ENCODE measurements at places on chromosomes 3 and 15.

GRCh38 chr3:15342246-15342645 is 9.9 kb upstream of the SH3BP5 start:
- DNase-seq: no peak

DNA sequence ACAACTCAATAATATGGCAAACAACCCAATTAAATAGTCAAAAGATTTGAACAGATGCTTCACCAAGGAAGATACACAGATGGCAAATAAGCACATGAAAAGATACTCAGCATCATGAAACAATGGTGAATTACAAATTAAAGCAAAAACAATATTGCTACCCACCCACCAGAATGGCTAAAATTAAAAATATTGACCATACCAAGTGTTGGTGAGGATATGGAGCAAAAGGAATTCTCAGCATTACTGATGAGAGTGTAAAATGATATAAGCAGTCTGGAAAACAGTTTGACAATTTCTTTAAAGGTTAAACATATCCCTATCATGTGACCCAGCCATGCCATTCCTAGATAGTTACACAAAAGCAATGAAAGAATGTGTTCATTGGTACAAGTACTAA is 5.7 kb upstream of the PXYLP1 start:
- no peak for DNase-seq

DNA sequence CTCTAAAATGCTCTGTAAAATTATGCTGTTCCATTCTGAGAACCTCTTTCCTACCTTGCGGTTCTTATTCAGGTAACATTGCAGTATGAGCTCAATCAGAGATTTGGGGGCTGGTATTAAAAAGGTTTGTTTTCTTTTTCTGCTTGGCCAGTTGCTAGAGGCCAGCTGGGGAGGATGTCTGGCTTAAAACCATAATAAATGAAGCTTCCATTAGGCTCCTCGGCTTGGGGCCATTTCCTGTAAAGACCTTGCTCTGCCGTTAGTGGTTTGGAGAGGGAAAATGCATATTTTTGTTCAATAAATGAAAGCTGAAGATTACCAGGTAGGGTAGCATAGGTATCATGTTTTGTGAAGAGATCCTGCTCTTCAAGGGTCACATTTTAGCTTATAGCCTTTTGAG is 55.2 kb downstream of the MCTP2 start:
- no peak for DNase-seq

DNA sequence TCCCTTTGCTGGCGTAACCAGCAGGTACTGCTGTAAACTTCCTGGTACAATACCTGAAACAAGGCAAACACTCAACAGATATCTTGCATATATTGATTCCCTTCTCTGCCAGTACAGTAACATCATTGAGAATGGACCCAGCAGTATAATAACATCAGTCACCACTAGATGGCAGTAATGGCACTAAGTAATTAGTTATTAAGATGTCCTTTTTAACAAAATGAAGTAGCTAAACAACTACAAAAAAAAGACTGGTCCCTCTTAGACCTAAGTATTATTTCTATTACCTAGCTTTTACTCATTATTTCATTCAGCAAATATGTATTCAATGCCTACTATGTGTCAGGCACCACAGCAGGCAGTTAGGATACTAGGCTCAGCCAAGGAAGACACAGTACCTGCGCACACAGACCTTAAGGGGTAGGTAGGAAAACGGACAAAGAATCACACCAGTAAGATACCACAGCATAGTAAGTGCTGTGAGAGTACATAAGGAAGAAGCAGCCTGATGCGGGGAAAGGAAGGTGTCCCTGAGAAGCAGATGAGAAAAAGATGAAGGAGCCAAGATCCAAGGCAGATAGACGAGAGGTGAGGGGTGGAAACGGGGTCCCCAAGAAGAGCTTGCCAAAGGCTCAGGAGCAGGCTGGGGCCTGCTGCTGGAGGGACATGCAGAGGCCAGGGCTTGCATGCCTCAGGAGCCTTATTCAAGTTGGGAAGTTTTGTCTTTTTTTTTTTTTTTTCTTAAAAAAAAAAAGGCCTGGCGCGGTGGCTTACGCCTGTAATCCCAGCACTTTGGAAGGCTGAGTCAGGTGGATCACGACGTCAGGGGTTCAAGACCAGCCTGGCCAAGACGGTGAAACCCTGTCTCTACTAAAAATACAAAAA is 102.7 kb upstream of the CHD2 start:
- DNase-seq: peak; percentile 64

DNA sequence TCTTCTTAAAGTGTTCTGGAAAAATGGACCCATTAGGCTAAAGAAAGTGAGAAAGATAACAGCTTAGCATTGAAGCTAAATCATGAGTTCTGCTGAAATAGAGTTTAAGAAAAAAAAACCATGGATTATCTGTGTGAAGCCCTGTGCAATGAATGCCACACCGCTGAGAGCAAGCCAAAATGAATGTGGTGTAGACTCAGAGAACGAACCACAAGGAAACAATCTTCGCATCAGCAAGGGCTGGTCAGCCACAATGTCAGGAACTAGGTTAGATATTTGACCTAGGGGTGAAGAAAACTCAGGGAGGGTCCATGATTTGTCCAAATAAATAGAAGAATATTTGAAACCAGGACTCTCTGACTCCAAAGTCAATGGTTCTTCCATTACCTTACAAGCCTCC is 91.4 kb upstream of the MEX3B start:
- DNase-seq: no peak

DNA sequence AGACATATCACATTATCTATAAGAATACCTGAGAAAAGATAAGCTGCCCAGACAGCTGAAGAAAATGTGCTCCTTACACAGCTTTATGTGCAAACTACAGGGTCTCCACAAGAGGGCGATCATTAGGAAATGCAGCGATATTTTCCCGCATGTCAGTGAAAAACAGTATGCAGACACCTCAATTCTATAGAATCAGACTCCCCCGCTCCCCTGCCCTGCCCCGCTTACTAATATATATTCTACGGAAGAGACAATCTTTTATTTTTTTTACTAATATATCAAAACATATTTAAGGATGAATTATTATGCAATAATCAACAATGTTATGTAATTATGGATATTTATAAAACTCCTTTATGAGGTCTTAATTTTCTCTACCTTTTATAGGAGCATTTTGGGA is 681.3 kb downstream of the ROBO1 start:
- peak; percentile 42 for DNase-seq

- no peak for DNase-seq
Observed at GRCh38 chr3:186963636-186964035, 33.3 kb downstream of the ST6GAL1 start.

- DNase-seq: no peak
Observed at GRCh38 chr15:92595506-92596381, 59.8 kb downstream of the FAM174B start.

DNA sequence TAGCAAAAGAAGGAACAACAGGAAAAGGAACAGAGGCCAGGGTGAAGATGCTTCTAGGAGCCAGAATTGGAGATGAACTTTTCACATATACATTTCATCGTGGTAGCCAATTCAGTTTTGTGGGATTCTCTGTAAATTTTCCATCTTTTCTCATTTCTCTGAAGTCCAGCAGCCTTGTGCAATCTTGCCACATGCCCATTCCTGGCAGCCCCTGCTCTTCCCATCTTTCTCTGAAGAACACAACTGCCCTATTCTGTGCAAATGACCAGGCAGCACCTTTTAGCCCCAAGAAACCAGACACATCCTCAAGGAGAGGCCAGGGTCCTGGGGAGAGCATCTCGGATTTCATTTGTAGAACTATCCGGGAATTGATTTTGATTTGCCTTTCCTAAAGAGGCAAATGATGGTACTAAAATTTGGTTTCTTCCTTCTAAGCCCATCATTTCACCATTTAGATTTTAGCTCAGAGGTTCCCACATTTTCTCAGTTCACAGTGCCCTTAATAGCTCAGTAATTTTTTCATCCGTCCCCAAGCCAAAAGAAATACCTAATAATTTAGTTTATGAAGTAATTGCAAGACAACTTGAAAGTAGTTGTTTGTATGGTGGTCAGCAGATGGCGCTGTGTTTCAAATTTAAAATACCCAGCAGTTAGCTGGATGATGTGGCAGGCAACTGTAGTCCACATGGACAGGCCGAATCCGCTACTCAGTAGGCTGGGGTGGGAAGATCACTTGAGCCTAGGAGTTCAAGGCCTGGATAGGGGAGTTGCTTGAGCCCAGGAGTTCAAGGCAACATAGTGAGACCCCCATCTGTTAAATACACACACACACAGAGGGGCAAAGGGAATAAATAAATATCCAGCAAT is 61.3 kb upstream of the ACKR4 start:
- DNase-seq: peak; percentile 40

GRCh38 chr3:114361391-114361790 is 67.6 kb downstream of the TIGIT start:
- DNase-seq: no peak

GRCh38 chr3:113039546-113039945 is 48.8 kb downstream of the GTPBP8 start:
- no peak for DNase-seq

GRCh38 chr15:39194106-39194830 is 386.6 kb upstream of the THBS1 start:
- no peak for DNase-seq

DNA sequence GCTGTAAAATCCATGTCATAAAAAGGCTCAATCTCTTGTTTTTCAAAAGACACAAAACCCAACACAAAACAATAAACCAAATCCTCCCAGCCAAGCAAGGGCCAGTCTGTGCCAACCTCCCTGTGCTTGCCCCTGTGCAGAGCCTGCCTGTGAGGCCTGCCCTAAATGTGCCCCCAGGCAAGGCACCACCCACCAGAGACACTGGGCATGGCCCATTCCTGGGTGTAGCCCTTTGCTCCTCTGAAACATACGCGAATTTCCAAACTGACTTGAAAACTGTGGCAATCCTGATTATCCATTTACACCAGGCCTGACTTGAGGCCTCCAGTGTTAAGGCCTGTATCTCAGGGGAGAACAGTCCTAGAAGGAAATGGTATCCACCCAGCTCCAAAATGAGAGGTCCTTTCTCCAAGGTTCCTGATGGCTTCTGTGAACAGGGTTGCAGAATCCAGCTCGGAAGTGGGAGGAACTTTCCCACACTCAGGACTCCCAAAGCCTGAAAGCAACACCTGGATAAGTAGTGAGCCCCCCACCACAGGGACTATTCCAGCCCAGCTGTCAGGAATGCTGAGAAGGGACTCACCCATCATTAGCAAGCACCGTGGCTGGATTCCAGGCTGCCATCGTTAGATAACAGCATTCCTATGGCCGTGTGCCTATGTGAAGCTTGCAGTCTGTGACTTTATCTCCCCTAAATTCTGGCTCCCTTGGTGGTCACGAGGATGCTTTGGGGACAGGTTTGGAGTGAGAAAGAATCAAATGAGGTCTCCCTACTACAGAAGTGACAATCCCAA is 61.8 kb downstream of the CACNA2D2 start:
- DNase-seq: no peak

DNA sequence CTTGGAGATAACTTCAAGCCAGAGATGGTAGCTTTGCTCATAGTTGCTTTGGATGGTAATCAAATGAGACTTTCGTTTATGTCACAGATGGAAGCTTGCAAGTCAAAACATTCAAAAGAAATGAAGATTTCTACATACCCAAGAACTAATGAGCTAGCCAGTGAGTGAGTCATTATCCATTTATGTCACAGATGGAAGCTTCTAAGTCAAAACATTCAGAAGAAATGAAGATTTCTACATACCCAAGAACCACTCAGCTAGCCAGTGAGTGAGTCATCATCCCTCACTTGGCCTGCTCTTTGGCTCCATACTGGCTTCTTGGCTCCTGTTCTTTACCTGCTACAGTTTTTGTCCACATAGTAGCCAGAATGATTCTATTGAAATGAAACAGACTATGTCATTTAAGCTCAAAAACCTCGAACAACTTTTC is 559.8 kb upstream of the CBLB start:
- no peak for DNase-seq

GRCh38 chr3:13839726-13840340 is 40.0 kb downstream of the WNT7A start:
- no peak for DNase-seq

DNA sequence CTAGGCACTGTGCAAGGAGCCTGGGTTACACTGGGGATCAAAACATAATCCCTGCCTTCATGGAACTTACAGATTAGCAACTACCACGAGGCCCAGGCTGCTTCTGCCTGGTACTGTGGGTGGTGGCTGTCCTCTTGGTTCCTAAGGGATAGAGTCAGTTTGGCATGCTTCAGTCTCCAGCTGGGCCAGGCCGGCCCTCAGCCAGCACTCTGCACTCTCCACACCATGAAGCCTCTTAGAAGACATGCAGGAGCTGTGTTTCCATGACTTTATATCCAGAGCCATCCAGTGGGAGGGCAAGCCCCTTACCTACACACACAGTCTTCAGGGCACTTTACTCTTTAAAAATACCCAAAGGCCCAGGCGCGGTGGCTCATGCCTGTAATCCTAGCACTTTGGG is 54.4 kb downstream of the ATP1B3 start:
- DNase-seq: no peak

DNA sequence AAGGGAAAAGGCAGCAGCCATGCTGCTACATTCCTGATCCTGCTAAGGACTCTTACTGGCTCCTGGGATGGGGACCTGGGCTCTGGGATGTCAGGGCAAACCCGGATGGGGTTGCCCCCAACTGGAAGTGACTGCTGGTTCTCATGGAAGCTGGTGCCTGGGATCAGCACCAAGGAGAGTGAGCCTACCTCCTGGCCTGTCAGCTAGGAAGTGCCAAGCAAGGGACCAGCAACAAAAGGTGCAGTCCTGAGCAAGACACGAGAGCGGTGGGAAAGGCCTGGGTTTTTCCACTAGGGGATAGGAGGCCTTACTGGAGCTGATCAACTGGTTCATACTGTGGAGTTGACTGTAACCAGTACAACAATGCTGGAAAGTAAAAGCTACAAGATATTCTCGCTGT is 47.9 kb upstream of the SYNM start:
- no peak for DNase-seq

DNA sequence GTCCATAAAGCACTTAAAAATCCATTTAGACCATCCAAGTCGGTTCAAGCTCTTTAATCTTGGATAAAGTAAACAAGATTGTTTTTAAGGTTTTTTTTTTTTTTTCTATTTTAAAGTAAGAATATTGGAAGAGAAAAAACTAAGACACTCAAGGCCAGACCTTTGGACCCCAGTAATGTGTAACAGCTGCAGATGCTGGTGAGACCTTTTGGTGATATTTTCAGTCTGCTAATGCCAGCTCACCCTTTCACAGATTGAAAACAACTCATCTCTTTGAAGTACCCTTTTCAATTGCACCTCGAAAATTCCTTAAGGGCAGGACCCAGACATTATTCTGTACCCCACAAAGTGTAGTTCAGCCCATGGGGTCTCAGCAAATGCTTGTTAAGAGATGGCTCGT is 260.7 kb upstream of the CTNNB1 start:
- DNase-seq: no peak

Measured in right lung (tissue), 10 donors.